Heart right ventricle (tissue), 16 donors: ENCODE measurements at places on chromosomes 7 and 10.

DNA sequence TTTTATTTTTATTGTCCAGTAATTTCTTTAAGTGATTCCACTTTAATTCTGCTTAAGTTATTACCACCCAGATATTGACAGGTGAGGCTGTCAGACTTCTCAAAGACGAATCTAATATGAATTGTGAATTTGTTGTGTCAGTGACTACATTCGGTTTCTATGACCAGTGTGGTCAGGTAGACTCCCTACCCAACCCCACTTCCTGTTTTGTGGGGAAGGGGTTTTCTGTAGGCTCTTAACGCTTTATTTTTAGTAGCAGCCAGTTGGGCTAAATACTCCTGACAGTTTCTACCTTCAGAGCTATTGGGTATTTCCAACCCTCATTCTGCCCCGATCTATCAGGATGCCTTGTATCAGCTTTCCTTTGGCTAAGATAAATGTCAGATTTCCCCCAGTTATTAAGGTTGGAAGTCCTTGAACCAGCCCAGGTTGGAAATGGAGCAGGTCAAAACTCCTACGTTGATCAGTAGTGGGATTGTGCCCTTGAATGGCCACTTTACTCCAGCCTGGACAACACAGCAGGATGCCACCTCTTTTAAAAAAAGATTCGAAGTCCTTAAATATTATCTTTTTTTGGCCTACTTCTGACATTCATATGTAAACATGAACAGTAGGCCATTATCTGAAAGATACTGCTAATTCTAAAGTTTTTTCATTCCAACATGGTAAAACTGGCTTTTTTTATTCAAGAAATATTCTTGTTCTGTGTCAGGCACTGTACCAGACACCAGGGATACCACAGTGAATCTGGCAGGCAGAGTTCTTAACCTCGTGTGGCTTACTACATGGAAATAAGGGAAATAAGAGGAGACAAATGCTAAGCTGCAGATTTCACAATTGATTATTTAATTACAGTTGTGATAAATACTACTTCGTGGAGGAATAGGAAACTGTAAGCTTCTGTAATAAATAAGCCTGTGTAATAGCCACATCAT lies 133.3 kb upstream of the SAMD8 start:
- no peak for DNase-seq

DNA sequence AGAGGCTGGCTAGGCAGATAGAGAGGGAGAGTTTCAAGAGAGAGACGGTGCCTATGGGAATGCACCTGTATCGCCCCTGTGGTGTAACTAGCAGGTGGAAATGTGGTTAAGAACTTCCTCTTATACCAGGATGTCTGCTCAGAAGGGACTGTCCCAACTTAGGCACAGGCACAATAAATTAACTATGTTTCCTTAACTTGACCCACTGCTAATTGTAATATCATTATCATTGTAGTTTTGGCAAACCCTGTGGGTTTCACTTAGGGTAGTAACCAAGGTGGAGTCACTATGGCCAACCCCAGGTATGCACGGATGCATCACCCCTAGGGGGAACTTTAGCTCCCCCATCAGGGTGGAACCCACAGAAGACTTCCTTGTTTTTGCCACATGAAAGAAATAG lies 455.7 kb downstream of the DGKB start:
- no peak for DNase-seq

DNA sequence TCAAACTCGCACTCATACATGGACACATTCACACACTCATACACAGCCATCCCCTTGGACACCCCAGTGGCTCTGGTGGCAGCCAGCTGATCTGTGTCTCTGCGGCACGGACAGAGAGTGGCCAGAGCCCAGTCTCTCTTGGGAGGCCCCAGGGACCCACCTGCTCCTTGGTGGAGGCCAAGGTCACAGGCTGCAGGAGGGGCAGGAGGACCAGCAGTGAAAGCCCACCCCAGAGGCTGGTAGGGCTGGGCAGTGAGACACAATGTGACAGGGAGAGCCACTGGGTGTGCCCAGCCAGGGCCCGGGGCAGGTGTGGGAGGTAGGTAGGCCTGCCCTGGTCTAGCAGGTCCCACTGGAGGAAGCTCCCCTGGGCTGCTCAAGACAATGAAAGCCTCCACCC lies 18.5 kb downstream of the SHH start:
- no peak for DNase-seq

DNA sequence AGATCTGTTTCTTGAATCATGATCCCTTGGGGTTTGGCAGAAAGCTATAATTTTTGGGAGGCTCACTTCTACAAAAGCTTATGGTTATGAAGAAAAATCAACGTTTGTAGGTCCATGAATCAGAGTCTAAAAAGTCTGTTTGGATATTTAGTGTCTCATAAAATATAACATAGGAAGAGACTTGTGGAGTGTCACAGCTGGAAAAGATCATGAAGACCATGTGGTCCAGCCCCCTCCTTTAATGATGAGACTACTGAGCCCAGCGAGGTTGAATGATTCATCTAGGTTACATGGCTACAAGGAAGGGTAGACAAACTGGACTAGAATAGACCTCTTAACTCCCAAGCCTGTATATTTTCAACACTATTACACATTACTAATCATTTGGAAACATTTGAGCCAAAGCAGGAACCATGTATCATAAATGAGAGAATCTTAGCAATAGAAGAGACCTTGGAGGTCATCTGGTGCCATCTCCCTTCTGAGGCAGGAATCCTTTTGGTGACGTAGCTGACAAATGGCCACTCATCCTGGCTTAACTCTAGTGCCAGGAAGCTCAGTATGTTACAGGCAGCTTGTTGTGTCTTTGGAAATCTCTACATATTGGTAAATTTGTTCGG lies 152.5 kb downstream of the CREB5 start:
- DNase-seq, result no peak

GRCh38 chr7:73451780-73452398 lies 18.3 kb downstream of the FZD9 start:
- no peak for DNase-seq

DNA sequence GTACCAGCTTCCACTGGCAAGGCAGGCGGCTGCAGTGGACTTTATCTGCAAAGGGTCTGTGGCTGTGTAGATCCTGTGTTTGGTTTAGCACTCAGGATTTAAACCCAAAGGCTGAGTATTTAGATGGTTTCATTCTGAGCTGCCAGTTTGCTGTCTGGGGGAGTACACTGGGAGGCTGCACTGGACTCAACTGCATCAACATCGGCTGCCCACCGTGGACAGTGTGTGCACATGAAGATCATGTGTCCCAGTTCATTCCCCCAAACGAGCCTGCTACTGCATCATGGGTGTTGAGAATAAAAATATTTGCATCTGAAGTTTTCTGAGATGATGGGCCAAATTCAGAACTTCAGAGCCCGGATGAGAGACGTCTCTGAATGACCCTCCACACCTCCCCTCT lies 328.6 kb upstream of the SHH start:
- no peak for DNase-seq
